HS-5 (cell line): ENCODE measurements at places on chromosomes 2 and 18.

- no peak for DNase-seq
These were observed 284.7 kb upstream of the PKDCC start for GRCh38 chr2:41763141-41763540.

DNA sequence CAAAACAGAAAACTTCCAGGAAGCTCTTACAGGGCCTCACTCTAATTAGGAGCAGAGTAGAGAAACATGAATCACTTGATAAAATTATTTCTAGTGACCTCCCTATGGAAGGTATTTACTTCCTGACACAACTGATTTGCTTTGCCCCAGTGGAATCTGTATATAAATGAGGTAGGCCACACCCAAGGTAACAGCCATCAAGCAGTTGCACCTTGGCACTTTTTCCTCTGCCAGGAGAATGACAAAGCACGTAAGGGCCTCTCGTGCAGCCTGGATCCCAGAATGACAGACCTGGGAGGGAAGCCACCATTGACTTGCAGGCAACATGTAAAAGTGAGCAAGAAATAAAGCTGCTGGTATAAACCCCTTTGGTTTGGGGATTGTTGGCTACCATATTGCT is 620.0 kb upstream of the SLC39A10 start:
- no peak for DNase-seq

DNA sequence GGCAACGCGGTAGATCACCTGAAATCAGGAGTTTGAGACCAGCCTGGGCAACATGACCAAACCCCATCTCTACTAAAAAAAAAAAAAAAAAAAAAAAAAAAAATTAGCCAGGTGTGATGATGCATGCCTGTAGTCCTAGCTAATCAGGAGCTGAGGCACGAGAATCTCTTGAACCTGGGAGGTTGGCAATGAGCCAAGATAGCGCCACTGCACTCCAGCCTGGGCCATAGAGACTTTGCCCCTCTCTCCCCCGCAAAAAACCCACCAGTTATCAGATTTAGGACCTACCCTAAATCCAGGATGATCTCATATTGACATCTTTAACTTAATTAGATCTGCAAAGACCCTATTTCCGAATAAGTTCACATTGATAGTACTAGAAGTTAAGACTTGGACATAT is 29.2 kb upstream of the LDAH start:
- DNase-seq: no peak

DNA sequence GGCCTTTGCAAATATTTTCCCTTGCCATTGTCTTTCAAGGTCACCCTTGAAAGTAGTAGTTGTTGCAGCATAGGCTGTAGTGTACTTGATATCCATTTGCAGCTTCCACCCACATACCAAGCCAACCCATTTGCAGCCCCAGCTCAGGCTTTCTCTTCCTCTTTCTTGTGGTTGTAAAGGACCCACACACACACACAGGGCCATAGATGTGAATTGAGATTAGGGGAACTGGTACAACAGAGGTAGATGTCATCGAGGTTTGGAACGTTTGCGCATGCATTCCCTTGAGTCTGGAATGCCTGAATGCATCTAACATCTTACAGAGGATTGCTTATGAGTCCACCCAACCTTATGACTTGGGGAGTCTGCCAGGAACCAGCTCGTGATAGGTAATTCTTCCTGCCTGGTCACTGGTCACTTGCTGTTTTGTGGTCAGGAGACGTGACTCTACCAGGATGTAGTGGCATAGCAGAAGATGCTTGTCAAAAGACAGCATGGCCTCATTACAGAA is 91.9 kb downstream of the MRPS9 start:
- no peak for DNase-seq

- DNase-seq: no peak
These were observed 129.1 kb upstream of the CAB39 start for GRCh38 chr2:230583581-230583980.
